Activated CD4-positive, CD25-positive, alpha-beta regulatory T cell (primary cell): ENCODE measurements at places on chromosomes 3 and 15.

DNA sequence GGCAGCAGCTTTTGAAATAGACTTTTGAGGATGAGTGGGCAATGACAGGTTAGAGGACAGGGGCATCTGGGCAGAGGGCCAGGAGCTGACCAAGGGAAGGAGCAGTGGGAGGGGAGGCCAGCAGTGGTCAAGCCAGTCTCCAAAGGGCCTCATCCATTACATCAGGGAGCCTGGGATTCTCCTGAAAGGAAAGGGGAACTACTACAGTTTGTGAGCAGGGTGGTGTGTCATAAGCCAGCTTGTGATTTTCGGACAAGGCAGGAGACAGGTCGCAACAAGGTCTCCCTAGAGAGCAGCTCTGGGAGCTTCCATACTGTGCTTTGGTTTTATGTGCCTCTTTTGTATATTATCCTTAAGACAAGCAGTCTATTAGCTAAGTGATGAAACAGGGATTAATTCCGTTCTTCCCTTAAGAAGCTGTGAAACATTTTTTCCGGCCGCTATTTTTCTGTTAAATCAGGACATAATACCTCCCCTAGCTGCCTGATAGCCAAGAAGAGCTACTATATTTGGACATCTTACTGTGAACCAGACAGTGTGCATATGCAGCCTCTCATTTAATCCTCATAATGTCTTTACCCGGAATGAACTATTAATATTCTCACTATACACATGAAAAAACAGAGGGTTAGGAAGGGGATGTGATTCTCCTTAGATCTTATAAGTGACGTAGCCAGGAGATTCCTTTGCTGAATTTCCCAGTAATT, 46.4 kb downstream of the C2CD4B start:
- DNase-seq, result no peak

DNA sequence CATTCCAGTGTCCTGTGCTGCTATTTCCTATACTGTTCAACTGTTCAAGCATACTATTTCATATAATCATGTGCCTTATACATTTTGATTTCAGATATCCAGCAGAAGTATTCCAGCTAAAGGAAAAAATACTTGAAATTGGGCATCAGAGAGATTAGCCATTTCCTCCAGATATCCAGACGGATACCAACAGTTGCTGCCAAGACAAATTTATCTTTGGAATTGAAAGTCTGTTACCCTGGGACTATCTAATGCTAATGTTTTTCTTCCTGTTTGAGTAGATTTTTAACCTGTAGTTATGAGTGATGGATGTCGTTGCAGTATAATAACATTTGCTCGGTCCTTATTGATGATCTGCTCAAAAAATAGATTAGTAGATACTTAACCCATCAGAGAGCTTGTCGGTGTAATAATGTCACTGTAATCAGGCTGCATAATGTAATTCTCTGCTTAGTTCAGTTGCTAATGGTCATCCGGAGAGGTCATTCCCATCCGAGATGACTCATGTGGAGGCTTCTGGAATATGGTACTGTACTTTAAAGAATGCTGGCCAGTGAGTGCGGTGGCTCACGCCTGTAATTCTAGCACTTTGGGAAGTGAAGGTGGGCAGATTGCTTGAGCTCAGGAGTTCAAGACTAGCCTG, 51.5 kb downstream of the TIMP4 start:
- DNase-seq, result no peak

GRCh38 chr3:40737343-40737742, 212.6 kb downstream of the ZNF621 start:
- no peak for DNase-seq

- no peak for DNase-seq
Observed at GRCh38 chr3:33579178-33579510, 138.9 kb downstream of the CLASP2 start.

GRCh38 chr3:32240159-32240545, 1.7 kb downstream of the CMTM8 start:
- peak; percentile 8 for DNase-seq

GRCh38 chr3:57756528-57757401, 656 bp downstream of the SLMAP start:
- DNase-seq, result peak; percentile 5

- DNase-seq, result no peak
Observed at GRCh38 chr15:81940467-81941451, 105.1 kb downstream of the MEX3B start.

- DNase-seq, result no peak
Observed at GRCh38 chr3:68129065-68129464, 474.7 kb upstream of the SUCLG2 start.

- DNase-seq, result no peak
Observed at GRCh38 chr3:188780193-188781147, 391.3 kb upstream of the TPRG1 start.

DNA sequence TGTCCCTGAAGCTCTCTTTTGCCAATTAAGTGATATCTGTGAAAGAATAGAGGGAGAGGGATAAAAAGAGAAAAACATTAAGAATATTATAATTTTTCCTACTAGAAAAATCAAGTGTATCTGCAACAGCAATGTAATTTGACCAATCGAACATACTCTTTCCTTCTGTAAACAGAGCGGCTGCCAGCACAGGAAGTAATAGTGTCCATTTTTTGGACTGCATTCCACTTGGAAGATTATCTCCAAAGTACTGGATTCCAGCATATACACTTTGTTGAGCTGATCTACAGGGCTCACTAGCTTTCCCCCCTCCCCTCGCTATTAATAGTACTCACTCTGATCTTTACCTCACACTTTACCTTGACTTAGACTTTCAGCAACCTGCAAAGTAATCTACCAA, 90.4 kb downstream of the SUCLG2 start:
- no peak for DNase-seq

GRCh38 chr3:37751537-37751936, 110.1 kb upstream of the CTDSPL start:
- no peak for DNase-seq

GRCh38 chr15:57599296-57599810, 7.6 kb downstream of the MYZAP start:
- no peak for DNase-seq

GRCh38 chr3:23304424-23304823, 101.3 kb downstream of the UBE2E2 start:
- DNase-seq, result no peak

GRCh38 chr3:125161607-125162219, 50.8 kb downstream of the SLC12A8 start:
- no peak for DNase-seq

DNA sequence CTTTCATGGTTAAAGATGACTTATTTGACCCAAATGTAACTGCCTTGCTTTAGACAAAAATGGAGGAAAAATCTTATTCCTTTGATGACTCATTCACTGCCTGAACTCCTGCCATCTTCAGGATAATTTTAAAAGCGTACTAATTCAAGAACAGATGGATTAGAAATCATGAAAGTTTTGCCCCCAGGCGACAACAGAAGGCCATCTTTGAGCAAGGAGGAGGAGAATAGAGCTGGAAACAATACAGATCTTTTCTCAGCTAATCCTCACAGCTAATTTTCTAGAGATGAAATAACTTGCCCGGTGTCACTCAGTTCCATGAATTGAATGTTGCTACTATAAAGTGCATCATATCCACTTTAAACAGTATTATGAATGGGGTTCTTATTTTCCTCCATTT, 324.7 kb upstream of the RARB start:
- DNase-seq, result no peak

GRCh38 chr3:34300621-34301020, 502.2 kb downstream of the PDCD6IP start:
- no peak for DNase-seq

DNA sequence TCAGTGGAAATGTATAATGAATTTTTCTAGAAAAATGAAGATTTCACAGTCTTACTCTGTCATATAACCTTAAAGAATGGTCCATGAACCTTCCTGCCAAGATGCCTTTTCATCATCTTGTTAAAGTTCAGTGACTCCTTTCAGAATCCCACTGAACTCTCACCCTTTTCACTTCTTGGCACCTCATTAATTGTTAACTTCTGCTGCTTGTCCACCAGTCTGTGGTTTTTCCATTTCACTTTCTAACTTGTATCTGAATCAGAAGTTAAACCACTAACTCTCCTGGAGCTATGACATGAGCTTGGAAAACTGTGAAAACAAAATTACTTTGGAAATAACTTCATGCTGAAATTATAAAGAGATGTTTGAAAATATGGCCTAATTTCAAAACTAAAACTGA, 281.2 kb upstream of the ALCAM start:
- no peak for DNase-seq

GRCh38 chr3:184345317-184346144, 8.1 kb downstream of the FAM131A start:
- DNase-seq, result no peak

- no peak for DNase-seq
Observed at GRCh38 chr15:66408254-66408653, 21.5 kb downstream of the MAP2K1 start.

GRCh38 chr15:72281713-72282112, 9.4 kb upstream of the PARP6 start:
- no peak for DNase-seq

DNA sequence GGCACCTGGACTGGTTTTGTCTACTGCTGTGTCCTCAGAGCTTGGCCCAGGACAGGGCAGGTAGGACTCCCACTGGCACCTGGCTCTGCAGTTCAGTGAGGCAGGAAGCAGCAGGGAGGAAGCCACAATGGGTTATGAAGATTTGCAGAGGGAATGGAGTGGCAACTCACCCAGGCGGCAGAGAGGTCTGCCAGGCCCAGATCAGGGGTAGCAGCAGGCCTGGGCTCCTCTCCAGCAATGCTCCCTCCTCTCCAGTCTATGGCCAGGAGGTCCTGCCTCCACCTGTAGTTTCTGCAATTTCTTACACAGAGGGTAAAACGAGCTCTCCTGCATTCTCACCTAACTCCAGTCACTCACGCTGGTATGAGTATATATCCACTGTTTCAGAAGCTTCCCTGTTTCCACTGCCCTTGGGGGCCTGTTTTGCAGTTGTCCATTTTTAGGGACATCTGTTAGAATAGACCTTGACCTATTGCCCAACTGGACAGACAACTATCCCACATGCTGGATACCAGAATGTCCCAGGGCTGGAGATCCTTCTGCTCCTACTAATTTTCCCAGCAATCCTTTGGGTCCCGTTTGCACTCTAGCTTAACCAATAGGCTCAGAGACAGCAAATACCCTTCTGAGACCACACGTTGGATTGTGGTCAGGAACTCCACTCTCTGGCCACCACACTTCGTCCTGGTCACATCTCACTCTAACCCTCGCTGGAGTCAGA, 35.2 kb downstream of the HMCES start:
- DNase-seq, result no peak

DNA sequence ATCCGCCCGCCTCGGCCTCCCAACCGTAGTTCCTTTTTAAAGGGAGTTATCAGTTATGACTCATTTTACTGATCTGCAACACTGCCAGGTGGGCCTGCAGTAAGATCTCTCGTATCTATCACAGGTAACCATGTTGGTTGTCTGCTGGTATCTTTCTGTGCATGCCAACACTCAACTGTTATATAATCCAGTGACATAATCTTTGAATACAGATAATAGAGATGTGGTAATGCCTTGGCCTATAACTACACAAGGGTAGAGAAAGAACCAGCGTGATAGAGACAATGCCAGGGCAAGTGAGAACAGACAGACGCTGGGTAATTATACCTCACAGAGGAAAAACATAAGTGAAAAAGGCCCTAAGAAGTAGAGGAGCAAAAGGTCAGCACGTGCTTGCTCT, 11.0 kb upstream of the ARPP19 start:
- no peak for DNase-seq

DNA sequence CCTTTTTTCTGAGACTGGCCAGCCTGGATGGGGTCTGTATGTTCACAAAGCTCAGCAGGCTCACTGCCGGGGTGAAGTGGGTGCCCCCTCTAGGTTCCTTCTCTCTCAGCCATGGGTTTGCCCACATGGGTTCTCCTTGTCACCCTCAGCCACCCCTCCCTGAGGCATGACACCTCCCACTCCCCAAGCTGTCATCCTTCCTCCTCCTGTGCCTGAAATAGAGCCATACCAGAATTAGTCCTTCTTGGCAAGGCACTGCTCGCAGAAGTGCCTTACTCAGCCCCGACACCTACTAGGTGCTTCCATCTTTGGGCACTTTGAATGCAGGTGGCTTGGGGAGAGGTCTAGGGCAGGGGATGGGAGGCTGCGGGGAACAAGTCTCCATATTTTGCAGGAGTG, 62.9 kb upstream of the SEC13 start:
- DNase-seq, result no peak

DNA sequence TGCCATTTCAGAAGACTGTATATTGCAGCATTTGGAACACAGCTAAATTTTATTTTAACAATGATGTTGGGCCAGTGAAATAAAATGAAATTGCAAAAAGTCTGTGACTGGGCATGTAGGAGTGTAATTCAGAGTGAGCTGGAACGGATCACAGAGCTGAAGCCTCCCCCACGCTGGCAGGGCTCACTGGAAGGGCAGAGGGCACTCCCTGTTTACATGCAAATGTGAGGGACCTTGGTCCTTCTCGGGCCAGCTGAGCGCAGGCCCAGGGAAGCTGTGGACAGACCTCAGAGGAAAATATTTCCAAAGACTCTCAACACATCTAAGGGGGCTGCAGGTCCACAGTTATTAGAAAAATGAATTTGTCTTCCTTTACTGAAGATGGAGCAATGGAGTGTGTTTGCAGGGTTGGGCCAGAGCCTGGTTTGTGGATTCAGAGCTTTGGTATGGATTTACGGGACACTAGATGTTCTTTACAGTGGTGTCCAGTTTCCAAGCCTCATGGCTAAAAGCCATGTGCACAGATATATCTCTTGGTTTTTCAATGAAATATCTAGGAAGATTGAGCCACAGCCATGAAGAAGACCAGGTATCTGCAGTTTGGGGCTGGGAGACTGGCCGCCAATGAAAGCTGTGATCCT, 32.0 kb downstream of the TRPM1 start:
- no peak for DNase-seq

- DNase-seq, result no peak
Observed at GRCh38 chr3:44104668-44105321, 136.9 kb upstream of the TOPAZ1 start.

DNA sequence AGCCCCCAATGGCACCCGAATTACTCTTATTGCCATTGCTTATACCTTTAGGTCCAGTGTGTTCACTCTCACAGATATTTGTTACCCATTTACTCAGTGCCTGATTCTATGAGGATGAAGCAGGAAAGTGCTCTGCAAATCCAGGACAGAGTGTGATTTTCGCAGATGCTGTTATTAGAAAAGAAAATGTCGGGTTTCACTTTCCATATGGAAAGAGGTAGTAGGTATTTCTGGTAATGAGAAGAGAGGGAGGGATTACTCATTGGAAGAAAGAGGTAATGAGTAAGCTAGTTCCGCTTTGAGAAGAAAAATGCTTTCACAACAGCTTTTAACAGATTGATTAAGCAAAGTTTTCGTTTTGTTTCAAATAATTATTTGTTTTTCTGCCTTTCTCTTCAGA, 336.3 kb upstream of the CFAP20DC start:
- no peak for DNase-seq

- DNase-seq, result no peak
Observed at GRCh38 chr3:139518926-139519842, 20.4 kb downstream of the RBP1 start.

DNA sequence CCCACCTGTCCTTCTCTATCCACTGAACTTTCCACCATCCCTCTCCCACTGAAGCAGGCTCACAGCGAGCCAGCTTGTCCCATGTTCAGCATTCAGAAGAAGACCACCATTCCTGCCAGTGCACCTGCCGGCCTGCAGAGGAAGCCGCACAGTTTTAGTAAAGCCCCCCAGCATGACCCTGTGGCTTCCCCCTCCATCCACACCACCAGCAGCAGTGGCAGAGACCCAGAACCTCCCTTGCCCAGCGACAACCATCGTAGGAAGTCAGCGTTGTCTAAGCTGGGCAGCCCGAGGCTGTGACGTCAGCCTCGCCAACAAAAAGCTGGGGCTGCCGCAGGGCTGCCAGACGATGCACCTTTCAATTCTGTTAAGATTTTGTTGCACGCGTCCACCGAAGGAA, 66.6 kb upstream of the TAMM41 start:
- DNase-seq, result no peak

- no peak for DNase-seq
Observed at GRCh38 chr15:71755092-71755970, 55.0 kb upstream of the NR2E3 start.
